Omental fat pad (tissue), 4 donors: ENCODE measurements at places on chromosomes 6 and 20. TPM values are rescaled to one million over a fixed set of nuclear protein-coding genes. Genes with fewer than 3 reads are reported as not detected.

GRCh38 chr6:118708744-118709143, 57.4 kb upstream of the CEP85L start:
- DNase-seq: no peak

LATS1 gene
- 39.2 TPM for total RNA-seq

USP49 gene
- total RNA-seq: 3.0 TPM

- DNase-seq: no peak
Measured at GRCh38 chr20:1390581-1391403, 2.1 kb downstream of the FKBP1A start.

LTB gene
- 5.5 TPM for total RNA-seq
